ENCODE measurements at places on chromosomes 2 and 18.
A peak's percentile ranks its signal among the peaks of the same experiment; 100 is the strongest.

DNA sequence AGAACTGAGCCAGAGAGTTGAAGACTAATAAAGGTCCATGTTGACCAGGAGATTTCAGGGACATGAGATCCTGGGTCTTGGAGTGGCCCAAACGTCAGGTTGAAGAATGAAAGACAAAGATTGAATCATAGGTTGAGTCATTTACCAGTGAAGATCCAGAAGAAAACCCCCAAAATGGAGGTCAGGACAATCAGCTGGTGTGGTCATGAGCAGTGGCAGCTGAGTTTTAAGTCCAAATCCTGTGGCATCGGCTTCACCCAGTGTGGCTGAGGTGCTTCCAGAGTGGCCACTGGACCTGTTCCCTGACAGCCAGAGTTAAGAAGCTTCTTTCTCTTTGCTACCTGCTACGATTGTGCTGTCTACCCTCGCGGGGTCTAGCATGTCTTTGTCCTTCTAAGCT, 234.0 kb downstream of the BCL2 start:
- no peak for DNase-seq

GRCh38 chr2:198117406-198118041, 313.1 kb downstream of the PLCL1 start:
- DNase-seq = no peak

DNA sequence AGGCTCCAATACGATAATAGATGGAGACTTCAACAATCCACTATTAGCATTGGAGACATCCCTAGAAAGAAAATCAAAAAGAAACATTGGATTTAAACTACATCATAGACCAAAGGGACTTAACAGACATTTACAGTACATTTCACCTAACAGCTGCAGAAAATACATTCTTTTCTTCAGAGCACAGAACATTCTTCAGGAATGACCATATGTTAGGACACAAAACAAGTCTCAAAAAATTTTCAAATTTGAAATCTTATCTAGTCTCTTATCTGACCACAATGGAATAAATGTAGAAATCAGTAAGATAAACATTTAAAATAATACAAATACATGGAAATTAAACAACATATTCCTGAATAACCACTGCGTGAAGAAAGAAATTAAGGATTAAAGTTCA, 68.7 kb downstream of the STRADB start:
- no peak for DNase-seq

DNA sequence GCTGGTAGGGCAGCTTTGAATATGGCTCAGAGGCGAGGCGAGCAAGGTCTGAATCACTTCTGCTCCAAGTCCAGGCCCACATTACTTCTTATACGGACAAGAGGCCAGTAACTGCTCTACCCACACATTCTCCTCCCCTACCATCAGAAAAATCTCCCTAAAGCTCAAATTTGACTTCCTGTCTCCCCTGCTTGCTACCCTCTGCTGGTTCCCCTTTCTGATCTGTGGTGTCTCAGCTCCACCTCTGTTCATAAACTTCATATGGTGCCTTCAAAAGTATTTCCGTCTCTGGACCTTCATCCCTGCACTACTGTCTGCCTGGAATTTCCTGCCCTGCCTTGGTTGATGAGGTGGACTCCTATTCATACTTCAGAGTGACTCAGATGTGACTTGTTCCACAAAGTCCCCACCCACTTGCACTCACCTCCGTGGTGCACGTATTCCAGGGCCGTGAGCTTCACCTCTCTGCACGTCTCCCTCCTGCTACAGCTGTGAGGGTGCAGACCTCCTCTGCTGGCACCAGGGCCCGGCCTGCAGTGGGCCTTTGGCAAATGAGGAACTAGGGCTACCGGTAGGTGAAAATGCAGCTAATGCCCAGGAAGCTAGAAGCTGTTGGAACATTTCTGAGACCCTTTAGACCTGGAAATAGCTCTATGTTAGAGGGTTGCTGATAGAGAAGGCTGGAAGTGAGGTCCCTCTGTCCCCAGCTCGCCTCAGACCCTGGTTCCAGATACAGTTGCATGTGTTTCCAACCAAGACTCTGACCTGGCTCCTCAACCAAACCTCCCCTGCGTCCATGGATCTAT, 24.6 kb upstream of the KCMF1 start:
- DNase-seq = peak; percentile 87

DNA sequence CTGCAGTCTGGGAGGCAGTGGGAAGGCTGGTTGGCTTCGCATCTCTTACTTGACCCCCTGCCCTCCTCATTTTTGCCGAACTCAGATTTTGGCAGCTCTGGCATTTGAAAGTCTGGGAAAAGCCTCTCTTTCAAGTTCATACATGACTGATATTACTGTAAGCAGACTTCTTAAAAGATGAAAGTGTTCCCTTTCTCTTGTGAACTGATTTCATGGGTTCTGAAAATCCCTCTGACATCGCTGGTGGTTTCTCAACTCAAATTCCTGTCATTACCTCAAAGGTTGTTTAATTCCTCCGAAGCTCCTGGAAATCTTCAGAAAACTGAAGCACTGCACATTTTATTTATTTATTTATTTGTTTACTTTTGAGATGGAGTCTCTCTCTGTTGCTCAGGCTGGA, 16.9 kb upstream of the SLC38A11 start:
- no peak for DNase-seq

DNA sequence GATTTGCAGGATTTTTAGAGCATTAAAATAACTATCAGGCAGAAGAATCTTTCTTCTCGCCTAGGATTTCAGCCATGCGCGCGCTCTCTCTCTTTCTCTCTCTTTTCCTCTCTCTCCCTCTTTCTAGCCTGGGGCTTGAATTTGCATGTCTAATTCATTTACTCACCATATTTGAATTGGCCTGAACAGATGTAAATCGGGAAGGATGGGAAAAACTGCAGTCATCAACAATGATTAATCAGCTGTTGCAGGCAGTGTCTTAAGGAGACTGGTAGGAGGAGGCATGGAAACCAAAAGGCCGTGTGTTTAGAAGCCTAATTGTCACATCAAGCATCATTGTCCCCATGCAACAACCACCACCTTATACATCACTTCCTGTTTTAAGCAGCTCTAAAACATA, 137.0 kb downstream of the MEIS1 start:
- DNase-seq = no peak

GRCh38 chr2:207558079-207558491, 28.3 kb downstream of the CREB1 start:
- peak; percentile 53 for DNase-seq
